ENCODE measurements at places on chromosomes 3 and 15.

- DNase-seq = peak; percentile 22
These were observed 47.1 kb downstream of the GOLIM4 start for GRCh38 chr3:168048414-168049330.

DNA sequence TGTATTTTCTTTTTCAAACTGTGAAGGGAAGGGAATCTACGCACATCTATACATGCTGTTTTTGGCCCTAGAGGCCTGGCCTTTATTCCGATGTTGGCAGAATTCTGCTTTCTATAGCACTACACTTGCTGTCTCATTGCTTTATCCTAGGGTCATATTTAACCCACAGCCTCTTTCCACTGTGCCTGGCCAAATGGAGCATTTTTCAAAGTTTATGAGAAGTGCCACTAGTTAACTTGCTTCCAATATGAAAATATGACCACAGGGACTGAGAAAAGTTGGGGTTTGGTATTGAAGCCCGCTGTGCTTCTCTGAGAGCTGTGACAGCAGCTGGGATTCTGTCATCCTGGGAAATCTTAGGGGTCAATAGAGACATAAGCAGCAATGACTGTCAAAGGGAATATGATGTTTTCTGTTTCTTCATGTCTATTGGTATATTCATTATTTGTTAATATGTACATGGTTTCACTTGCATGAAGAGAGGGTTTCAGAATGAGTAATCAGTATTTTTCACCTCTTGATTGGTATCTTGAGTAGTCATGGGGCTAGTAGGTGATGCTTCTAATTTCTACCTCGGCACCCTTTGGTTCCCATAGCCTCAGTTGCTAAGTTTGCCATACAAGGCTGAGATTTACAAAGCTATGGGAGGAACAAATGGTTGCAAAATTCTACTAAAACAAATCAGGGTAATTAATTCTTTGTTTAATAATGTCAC, 275.8 kb upstream of the RBMS3 start:
- no peak for DNase-seq

- no peak for DNase-seq
These were observed at the start of gene C2CD4B for GRCh38 chr15:62165104-62165792. Gene C2CD4B (minus strand): TSS chr15:62165285. CDS start chr15:62164984, 301 bp downstream.

DNA sequence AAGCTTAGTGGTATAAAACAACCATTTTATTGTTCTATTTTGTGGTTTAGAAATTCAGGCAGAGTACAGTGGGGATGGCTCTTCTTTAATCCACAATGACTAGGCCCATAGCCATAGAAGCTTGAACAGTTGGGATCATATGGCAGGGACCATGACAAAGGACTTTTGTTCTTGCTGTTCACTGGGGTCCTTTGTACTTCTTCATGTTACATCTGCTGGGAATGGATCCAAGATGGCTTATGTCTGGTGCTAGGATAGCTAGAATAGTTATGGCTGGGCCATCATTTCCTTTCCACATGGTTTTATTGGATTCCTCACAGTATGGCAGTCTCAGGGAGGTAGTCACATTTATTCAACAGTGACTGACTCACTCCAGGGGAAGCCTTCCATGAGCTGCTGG, 427.9 kb upstream of the AGTR1 start:
- DNase-seq = no peak

- DNase-seq = no peak
These were observed 107.6 kb upstream of the FGF7 start for GRCh38 chr15:49315391-49315823.

- DNase-seq = peak; percentile 46
These were observed 259.6 kb upstream of the ZNF717 start for GRCh38 chr3:76044601-76045600.

DNA sequence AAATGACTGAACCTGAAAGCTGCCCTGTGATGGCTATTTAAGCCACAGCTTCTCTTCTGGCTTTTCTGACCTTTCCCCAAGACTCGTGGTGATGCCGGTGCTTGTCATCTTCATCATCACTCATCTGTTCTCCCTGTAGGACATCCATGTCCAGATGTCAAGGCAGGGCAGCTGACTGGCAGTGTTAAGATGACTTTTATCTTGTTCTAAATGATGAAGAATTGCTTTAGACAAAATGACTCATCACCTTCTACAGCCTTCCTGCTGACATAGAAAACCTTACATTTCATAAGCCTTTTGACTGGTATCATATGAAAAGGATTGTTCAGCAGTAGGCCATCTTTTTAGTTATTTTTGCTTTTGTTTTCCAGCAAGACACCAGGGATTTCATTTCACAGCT, 67.0 kb upstream of the GPR149 start:
- no peak for DNase-seq

GRCh38 chr3:113058188-113058587, 67.4 kb downstream of the GTPBP8 start:
- no peak for DNase-seq

DNA sequence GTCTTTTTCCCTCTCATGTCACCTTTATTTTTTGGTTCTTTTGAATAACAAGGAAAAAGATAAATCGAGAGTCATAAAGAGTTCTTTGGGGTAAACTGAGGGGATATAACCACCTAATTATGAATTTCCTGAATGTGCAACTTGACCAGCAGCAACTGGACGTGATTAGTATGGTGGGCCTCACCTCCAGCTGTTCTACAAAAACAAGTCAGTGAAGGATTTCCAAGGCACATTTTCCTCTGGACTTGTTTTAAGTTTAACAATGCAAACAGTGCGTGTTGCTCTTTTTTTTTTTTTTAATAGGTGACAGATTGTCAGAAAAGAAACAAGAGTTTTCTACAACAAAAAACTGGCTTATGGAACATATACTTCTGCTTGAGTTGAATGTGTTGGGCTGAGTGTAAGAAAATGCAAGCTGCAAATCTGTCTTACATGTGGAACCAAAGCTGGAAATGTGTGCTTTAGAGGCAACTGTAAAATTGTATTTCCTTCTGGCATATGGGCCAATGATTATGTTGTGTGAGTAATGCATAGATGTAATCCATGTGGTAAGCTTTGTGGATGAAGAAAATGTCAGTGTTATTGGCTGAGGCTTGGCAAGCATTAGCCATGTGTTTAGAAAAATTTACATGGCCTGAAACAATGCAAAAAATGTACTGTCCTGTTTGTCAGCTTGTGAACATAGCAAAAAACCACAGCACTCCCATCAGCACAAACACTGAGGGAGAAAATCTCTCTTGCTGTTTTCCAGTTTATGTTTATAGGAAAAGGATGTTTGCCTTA, 44.5 kb upstream of the FNDC3B start:
- peak; percentile 93 for DNase-seq

GRCh38 chr15:55873024-55873720, 120.2 kb downstream of the NEDD4 start:
- peak; percentile 83 for DNase-seq

DNA sequence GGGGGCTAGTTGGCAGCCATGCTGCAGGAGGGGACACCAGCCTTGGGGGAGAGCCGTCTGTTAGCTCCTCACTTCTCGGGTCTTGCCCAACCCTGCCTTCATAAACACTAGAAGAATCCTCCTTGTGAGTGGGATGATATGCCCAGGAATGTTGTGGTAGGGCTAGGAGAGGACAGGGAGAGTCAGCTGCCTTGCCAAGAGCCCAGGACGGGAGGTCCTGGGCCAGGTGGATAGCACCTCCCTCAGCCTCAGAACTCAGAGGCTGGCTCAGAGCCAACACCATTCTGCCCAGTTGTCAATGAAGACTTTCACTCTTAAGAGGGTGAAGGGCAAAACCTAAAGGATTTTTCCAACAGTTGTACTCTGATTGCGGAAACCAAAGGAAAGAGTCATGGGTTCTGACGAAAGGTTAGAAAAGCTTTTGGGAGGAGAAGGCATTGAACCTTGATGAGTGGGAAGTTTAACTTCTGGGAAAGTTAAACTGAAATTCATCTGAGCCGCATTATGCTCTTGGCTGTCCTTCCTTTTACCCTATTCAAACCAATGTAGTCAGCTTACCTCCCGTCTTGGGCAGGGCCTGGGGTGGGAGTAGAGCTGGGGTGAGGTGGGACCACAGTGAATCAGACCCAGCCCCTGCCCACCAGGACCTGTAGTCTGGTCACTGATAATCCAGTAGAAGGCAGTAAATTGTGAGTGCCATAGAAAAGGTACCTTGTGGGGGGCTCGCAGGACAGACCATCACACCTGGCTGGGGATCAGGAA, 81.9 kb downstream of the FAM43A start:
- DNase-seq = peak; percentile 62

- no peak for DNase-seq
These were observed 64.9 kb downstream of the ABHD5 start for GRCh38 chr3:43755516-43756200.

DNA sequence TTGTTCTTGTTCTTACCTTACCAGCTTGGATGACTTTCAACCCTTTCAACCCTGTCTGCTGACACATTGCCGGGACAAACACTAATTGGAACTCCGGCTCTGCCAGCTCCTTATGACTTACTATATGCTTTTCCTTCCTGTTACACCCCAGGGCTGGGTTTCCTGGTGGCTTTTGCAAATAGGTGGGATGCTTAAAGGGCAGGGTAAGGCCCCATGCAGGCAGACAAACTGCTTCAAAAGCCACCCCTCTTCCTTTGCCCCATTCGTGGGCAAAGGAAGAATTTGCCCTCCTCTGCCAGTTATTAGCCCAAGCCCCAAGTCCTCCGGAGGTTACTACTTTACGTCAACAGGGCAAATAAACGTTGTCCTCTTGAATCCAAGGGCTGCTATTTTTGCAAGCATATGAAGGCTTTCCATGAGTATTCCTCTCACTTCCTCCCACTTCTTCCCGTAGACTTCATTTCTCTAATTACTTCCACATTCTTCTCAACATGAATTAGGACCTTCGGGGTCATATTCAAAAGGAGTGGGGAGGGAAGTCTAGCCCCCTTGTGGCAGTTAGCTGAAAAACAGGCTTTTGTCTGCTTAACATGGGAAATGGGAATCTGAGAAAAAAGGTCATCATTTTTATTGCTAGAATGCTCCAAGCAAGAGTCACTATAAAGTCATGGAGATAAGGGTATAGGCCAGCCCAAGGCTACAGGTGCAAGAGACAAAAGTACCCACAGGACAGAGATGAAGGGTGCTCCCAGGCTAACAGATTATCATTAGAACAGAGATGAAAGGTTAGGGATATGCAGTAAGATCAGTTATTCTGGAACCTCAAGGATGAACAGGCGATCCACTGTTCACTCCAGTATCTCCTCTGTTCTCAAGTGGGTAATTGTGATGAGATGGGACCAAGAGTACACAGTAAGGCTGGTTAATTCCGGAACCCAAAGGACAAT, 56.3 kb upstream of the FSTL1 start:
- DNase-seq = peak; percentile 40

- no peak for DNase-seq
These were observed 293.6 kb downstream of the OCA2 start for GRCh38 chr15:27805261-27806220.

GRCh38 chr15:75309711-75310110, 26.2 kb upstream of the COMMD4 start:
- DNase-seq = peak; percentile 68

- no peak for DNase-seq
These were observed 17.2 kb downstream of the PLXNA1 start for GRCh38 chr3:127000119-127000518.

DNA sequence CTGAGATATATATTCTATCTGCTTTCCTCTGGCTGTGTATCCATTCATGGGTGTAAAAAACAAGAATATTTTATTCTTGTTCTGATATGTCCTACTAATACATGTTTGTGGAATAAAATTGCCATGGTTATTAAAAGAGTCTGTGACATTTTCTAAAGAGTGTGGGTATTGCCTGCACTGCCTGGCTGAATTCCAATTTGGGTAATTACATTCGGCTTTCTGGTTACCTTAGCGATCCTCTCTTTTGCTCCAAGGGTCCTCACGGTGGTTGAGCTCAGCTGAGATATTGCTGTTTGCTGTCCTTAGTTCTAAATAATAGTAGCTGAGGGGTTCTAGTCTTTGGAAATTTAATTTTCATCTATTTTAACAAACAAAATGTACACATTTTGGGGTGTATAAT, 301.4 kb upstream of the DNAJC19 start:
- DNase-seq = no peak

- DNase-seq = peak; percentile 66
These were observed 167.5 kb upstream of the TPM1 start for GRCh38 chr15:62874959-62875625.

- peak; percentile 38 for DNase-seq
These were observed 29.3 kb downstream of the GRAMD2A start for GRCh38 chr15:72168131-72168807.

DNA sequence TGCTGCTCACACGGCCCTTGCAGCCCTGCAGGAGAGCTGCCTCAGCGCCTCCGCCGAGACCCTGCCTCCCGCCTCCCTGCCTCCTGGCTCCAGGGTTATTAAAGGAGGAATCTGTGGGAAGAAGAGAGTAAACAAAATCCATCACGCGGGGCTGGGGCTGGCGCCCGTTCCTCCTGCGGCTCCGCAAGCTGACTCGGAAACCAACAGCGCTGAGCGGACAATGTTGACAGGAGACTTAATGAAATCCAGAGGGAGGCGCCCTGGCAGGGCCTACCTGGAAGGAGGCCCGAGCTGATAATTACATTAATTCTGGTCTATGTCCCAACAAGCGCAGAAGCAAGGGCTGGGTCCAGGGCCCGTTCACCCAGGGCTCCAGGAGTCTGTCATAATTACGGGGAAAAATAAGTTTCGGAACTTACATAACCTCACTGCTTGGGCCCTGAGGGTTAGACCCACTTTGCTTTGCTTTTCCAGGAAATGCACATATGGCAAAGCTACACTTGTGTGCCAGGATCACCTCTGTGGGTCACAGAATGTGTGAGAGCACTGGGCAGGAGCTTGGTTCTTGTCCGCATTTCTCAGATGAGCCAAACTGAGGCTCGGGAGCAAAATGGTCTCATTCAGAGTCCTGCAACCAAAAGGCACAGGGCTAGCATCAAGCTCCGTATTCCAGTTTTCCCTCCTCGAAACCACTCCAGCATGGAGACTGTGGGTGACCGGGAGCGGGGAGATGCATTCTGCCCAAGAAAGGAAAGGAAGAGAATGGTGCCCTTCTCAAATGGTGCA, 43.8 kb upstream of the SLC6A6 start:
- peak; percentile 94 for DNase-seq

- no peak for DNase-seq
These were observed 28.3 kb upstream of the STIMATE start for GRCh38 chr3:52925405-52926313.

DNA sequence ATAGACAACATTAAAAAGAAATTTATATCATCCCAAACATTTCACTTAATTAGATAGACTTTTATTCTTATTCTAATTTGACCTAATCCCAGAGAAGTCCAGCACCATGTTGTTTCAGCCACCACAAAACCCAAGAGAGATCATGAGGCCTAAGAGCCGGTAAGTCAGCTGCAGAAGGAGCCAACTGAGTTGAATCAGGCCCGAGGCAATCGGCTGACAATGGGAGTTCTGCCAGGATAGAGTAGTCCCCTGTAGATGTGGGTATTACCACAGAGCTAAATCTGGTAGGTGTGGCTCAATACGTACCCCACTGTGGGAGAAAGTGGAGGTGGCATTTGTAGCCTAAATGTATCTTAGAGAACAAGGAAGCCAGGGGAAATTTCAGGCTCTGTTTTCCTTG, 49.7 kb upstream of the UMPS start:
- no peak for DNase-seq
